ENCODE measurements at places on chromosomes 11 and 22.
A peak's percentile ranks its signal among the peaks of the same experiment; 100 is the strongest.

GRCh38 chr11:35332524-35332923, 86.8 kb downstream of the SLC1A2 start:
- no peak for DNase-seq

DNA sequence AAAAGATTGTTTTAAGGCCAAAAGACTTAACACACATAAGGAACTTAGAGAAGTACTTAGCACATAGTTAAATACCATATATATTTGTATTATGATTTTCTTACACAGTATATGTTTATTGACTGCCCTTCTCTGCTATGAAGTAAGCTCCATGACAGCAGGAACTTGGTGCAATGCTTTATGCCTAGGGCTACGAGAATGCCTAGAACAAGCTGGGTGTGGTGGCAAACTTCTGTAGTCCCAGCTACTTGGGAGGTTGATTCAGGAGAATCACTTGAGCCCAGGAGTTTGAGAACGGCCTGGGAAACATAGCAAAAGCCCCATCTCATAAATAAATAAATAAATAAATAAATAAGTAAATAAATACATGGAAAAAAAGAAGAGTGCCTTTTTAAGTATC, 1.9 kb downstream of the SLC5A12 start:
- no peak for DNase-seq

- no peak for DNase-seq
Observed at GRCh38 chr11:94036096-94036495, 14.9 kb downstream of the HEPHL1 start.

DNA sequence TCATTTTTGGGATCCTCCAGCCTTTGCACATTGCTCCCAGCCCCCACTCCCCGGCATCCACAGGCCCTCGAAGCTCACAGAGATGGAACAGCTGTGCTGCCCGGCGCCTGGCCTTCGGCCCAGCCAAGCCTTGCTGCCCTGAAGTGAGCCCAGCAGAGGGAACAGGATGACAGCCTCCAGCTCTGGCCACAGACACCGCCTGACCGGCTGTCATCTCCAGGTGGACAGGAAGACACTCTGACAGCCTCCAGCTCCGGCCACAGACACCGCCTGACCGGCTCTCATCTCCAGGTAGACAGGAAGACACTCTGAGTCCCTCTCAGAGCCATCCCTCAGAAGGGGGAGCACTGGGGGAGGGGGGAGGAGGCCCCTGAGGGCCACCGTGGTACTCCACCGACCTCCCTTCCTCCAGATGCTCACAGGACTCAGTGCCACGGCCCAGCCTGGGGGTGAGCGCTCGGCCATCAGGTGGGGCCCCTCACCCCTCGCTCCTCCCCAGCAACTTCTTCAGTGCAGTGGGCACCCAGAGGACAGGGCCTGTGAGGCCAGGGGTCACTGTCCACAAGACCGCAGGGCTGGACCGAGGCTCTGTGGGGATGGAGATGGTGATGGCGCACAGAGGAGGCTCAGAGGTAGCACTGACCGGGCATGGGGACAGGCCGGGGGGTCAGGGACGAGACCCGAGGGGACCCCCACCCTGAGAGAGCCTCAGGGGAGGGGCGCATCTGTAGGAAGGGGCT, 58.6 kb downstream of the BRD1 start:
- DNase-seq, result no peak

DNA sequence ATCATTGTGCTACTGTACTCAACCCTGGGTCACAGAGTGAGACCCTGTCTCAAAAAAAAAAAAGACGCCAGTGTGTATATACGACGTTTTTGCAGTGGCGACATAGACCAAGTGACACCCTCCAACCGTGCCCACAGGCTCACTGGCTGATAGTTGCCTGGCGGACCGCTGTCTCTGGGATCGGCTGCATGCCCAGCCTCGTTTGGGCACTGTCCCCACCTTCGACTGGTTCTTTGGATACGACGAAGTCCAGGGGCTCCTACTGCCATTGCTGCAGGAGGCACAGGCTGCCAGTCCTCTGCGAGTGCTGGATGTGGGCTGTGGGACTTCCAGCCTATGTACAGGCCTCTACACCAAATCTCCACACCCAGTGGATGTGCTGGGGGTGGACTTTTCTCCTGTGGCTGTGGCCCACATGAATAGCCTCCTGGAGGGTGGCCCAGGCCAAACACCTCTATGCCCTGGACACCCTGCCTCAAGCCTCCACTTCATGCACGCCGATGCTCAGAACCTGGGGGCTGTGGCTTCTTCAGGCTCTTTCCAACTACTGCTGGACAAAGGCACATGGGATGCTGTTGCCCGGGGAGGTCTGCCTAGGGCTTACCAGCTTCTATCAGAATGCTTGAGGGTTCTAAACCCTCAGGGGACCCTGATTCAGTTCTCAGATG, 1.3 kb downstream of the CSKMT start:
- DNase-seq, result no peak

GRCh38 chr11:17774232-17775034, 39.9 kb downstream of the KCNC1 start:
- DNase-seq, result no peak

- DNase-seq, result no peak
Observed at GRCh38 chr11:75532200-75533048, 6.7 kb upstream of the GDPD5 start.

DNA sequence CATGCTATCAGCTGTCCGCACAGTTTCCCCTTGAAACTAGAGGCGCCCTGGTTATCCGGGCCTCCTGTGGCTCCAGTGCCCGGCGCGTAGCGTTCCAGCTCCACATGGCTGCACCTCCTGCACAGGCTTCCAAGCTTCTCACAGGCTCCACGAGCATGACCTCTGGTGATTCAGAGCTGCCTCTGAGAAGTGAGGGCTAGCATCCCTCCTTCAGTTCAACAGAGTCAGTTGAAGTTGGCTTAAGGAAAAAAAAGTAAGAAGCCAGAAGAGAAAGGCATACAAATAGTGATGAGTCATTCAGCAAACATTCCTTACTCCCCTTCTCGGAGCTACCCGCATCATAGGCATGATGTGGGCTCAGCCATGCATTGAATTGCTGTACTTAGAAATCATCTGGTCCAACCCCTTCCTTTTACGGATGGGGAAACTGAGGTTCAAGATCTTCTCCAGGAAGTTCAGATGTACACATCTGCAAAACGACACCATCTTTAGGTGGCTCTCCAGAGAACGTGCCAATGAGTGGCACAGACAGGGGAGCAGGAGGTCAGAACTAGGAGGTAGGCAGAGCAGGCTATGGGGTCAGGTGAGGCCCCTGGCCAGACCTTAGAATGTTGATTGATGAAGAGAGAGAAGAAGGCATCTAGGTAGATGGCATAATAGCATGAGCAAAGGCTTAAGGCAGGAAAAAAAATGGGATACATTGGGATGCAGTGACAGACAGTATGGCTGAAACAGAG, 216.3 kb upstream of the TBCEL start:
- DNase-seq, result peak; percentile 65

- DNase-seq, result no peak
Observed at GRCh38 chr11:95972060-95972459, 48.2 kb upstream of the MTMR2 start.

GRCh38 chr22:35781898-35782297, 64.2 kb downstream of the APOL5 start:
- no peak for DNase-seq

DNA sequence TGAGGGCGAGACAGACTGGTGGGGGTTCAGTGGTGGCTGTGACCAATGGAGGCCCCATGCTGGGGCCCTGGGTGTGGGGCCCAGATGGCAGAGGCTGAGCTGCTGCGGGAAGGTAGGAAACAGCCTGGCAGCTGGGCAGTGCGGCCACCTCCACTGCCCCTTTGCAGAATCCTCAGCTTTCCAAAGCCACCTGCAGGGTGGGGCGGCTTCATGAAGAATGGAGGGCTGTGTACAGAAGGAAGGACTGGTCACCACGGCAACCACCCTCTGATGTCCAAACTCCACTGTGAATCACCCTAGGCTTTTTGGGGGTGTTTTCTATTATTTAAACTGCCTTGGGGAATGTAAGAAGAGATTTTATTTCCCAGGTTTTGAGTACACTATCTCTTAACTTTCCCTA, 166.3 kb upstream of the NAV2 start:
- no peak for DNase-seq

GRCh38 chr11:66951927-66952337, 6.3 kb downstream of the PC start:
- no peak for DNase-seq

- no peak for DNase-seq
Observed at GRCh38 chr11:9947231-9947864, 283.5 kb downstream of the SWAP70 start.

Measured in AG04449 (cell line).